A172 (cell line): ENCODE measurements at places on chromosomes 13 and 19. TPM values are rescaled to one million over a fixed set of nuclear protein-coding genes. Genes with fewer than 3 reads are reported as not detected.

The EGLN2 gene
- total RNA-seq = 80.0 and 123 TPM in 2 replicates

The NPAS1 gene
- 0.22 TPM in 1 of 2 replicates, not detected in the other for total RNA-seq

The ASPDH gene
- total RNA-seq = 0.36 TPM in 1 of 2 replicates, not detected in the other

The WDR88 gene
- not detected in 2 replicates for total RNA-seq

The KLF5 gene
- 10.4 and 11.5 TPM in 2 replicates for total RNA-seq

The HRC gene
- 0.07 TPM in 1 of 2 replicates, not detected in the other for total RNA-seq

The MTUS2 gene
- total RNA-seq = 0.10 TPM in 1 of 2 replicates, not detected in the other

The SLC5A5 gene
- not detected in 2 replicates for total RNA-seq

The TLE6 gene
- 4.8 and 6.3 TPM in 2 replicates for total RNA-seq

The ZNF554 gene
- 4.6 and 4.8 TPM in 2 replicates for total RNA-seq

GRCh38 chr13:27242702-27243101, 8.7 kb upstream of the RPL21 start:
- no peak for DNase-seq

GRCh38 chr19:6038634-6039405, 60.9 kb upstream of the RANBP3 start:
- DNase-seq = no peak

DNA sequence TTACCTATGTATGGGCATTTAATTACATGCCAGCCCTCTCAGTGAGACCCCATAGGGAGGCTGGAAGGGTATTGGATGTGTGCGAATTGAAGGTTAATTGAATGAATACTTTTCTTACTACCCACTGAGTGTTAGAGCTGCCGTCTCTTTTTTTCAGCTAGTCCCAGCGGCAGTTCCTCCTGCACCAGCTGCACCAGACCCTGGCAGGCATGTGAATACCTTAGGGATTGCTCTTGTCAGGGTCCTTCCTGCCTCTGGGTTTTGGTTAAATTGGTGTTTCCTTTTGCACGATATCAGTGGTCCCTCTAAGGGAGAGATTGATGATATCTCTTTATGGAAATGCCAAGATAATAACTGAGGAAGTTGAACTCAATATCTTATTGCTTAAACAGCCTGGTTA, 9.8 kb upstream of the CXCL17 start:
- DNase-seq = no peak

GRCh38 chr13:98004107-98004506, 50.6 kb downstream of the IPO5 start:
- DNase-seq = no peak

DNA sequence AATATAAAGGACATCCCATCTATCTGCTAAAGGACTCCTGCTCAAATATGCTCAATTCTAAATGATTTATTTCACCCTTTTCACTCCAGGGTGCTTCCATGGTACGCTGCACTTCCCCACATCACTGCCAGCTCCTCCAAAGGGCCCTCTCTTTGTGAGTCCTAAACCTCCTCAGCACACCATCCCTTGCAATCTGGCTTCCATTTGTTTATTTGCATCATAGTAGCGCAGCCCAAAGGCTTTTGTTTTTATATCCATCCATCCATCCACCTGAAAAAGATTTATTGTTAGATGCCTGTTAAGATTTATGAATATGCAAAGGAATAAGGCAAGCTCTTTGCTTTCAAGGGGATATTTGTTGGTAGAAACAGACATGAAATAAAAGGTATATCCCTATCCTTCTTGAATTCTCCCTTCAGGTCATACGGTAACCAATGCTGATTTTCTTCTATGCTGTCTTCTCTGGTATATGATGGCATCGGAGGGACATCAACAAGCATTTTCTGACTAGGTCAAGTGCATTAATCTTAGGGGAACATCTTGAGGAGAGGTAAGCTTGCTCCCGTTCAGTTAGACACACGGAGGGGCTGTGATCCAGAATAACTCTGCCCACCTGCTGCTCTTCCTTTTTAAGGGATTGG, 397.6 kb downstream of the LIG4 start:
- no peak for DNase-seq

- no peak for DNase-seq
Measured at GRCh38 chr13:23766939-23767338, 122.3 kb downstream of the MIPEP start.

- no peak for DNase-seq
Measured at GRCh38 chr19:15732388-15732787, 4.6 kb downstream of the OR10H2 start.

DNA sequence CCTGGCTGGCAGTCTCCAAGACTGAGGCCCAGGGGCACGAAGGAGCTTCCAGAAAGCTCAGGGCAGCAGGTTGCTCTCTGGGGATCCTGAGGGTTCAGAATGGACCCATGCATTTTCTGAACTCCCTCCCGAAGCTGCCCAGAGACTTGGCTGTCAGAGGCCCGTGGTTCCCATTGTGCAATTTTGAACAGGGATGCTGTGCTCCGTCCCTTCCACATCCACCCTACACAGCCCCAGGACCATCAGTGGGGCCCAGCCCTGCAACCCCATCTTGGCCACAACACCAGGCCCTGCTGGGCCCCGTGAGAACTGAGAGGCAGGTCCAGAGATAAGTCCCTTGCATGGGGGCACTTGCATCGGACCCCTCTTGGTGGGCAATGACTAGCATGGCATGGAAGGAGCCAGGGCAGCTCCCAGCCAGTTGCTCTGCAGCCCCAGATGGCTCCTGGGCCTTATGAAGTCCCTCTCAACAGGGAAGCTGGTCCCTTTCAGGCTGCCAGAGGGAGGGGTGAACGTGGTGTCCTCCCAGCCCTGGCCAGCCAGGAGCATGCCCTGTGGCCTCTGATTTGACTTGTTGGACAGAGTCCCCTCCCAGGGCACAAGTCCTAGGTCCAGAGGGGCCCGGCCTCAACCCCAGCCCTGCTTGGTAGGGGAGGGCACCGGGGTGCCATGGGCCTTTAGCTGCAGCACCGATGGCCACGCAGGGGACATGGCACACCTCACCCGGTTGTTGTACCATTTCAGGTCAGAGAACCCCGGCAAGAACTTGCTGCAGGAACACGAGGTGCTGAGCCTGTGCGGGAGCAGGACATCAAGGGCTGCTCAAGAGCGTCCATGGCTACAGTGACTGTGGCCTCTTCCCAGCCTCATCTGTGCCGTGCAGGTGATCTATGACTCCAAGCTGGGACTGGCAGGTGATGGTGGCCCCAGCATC, 17.3 kb upstream of the ZNF14 start:
- DNase-seq = no peak

DNA sequence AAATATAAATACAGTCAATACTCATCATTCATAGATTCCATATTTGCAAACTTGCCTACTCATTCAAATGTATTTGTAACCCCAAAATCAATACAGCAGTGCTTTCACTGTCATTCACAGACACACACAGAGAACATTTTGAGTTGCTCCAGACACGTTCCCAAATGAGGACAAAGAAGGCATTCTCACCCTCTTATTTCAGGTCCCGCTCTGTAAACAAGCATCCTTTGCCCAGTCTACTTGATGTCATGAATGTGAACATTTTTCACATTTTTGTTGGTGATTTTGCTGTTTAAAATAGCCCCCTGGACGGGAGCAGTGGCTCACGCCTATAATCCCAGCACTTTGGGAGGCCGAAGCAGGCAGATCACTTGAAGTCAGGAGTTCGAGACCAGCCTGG, 15.5 kb downstream of the C19orf47 start:
- no peak for DNase-seq

- no peak for DNase-seq
Measured at GRCh38 chr13:47454986-47455385, 546.1 kb downstream of the SUCLA2 start.

DNA sequence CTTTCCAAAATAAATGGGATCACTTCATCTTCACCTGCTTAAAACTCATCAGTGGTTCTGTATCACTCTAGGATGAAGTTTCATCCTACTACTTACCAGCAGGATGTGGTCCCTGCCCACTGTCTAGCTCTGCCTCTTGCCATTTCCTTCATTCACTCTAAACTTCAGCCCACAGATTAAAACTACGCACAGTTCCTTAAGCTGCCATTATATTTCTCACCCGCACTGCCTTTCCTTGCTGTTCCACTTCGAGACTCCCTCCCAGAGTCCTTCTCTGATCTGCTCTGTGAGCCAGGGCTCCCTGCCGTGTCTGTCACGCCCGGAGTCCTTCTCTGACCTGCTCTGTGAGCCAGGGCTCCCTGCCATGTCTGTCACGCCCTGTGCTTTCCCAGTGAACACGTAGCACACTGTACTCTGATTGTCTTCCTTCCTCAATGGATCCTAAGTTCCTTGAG, 52.0 kb upstream of the NPAS1 start:
- DNase-seq = no peak

DNA sequence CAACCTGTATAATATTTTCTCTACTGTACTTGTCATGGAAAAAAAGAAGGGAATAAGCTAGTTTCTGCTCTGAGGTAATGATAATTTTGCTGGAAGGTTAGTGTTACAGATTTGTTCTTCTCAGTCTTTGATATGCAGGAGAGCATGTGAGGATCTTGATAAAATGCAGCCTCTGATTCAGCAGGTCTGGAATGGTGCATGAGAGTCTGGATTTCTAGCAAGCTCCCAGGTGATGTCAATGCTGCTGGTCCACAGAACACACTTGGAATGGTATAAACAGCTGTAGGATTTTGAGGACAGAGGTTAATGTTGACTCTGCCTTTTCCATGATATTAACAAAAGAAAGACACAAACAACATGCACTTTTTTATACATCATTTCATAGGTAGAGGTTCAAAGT, 173.6 kb downstream of the NDFIP2 start:
- DNase-seq = no peak

DNA sequence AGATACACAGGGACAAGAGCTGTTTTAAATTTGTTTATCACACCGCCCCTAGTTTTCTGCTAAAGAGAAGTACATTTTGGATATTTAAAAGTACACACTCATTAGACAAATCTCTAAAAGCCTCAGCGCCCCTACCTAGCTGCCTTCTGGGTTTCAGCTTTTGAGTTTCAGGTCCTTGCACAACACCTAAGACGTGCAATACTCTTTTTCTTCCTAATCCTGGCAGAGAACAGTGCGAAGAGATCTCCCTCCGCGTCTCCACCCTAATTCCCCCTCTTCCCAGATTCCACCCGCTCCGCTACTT, 421 bp upstream of the KLF5 start:
- no peak for DNase-seq

- peak; percentile 62 for DNase-seq
Measured at GRCh38 chr19:6997679-6998445, 23.4 kb downstream of the MBD3L2B start.

GRCh38 chr19:35822579-35822978, 9.9 kb upstream of the PRODH2 start:
- no peak for DNase-seq

DNA sequence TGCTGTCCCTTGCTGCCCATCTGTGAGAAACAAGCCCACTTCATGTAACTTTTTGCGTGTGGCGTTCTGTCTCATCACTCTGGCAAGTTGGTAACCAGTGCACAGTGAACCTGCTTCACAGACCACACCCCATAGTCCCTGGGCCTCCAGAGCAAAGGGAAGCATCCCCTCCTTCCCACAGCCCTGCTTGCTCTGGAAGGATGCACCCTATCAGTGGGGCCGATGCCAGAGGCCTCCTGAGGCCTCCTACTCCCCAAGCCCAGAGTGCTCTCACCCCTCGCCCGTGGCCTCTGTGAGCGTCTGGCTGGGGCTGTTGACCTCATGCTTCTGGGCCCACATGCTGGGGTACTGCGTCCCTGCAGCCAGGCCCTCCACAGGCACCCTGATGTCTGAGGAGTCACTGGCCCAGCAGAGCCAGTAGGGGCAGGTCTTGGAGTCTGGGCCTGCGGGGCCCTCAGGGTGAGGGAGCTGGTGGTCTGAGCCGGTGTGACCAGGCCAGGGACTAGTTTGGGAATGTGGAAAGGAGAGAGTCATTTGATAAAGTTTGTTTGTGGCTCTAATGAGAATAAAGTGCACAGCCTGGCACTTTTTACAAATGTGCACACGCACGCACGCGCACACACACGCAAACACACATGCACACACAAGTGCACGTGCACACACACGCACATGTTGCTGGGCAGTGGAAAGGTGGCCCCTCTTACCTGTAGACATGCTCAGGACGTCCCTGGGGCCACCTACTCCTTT, 5.1 kb downstream of the TMEM86B start:
- DNase-seq = no peak

GRCh38 chr13:106472621-106473020, 62.8 kb downstream of the EFNB2 start:
- DNase-seq = peak; percentile 39

DNA sequence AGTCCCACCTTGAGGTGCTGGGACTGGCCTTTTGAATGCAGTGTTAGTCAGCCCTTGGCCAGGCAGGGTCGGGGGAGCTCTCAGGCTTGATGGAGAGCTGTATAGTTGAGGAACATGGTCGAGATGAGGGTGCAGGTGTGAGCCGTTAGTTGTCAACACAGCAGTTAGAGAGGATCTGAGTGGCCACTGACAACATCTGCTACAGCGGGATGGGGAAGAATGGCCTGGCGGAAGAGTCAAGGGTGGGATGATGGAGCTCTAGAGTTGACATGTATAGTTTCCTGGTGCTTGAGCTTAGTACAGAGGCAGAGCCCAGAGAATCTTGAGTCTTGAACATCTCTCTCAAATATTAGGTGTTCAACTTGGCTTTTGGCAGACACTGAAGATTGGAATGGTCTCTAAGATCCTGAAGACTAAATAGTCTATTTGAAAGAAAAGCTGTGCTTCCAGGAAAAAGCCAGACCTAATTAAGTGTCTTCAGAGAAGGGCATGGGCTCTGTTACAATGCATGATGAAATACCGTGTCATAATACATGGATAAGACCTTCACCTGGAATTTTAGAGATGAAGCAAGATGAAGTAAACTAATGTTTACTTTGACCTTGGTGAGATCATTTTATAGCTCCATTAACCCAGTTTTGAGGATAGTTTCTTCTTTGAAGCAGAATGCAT, 9.7 kb downstream of the PCCA start:
- no peak for DNase-seq

- DNase-seq = no peak
Measured at GRCh38 chr19:39425744-39426143, 10.0 kb downstream of the RPS16 start.

DNA sequence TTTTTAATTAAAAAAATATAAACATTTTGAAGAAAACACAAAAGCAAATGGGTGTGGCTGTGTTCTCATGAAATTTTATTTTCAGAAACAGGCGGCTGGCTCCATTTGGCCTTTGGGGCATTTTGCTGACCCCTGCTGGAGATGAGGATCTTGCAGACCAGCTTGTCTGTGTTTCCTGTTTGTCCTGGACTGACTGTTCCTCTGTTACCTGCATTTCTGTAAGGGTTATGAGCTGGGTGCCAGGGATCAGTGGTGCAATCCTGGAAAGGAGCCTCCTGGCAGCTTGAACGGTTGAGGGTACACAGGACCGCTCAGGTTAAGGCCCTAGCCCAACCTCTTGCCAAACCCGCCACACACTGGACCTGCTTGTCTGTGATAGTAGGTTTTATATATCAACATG, 49.9 kb downstream of the ZNF787 start:
- DNase-seq = no peak

DNA sequence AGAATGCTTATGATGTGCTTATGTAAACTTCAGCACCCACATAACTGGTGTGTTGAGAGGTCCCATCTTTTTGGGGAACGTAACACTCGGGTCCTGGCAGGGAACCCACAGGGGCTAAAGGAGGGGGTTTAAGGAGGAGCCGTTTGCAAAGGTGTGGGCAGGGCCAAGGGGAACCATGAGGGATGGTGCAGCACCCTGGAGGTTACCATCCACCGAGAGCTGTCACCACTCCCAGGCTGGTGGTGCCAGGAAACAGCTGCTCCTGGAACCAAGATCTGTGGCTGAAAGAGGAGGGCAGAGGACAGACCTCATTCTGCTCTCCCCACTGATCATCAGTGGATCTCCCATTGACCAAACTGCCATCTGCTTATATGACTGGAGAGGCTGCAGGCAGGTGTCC, 23.2 kb upstream of the CYP4F8 start:
- DNase-seq = no peak

- no peak for DNase-seq
Measured at GRCh38 chr19:16367261-16367683, 42.6 kb downstream of the KLF2 start.

GRCh38 chr19:41965106-41965505, 6.0 kb upstream of the RABAC1 start:
- no peak for DNase-seq
